Foreskin fibroblast (primary cell): ENCODE measurements at places on chromosomes 16 and 17.

DNA sequence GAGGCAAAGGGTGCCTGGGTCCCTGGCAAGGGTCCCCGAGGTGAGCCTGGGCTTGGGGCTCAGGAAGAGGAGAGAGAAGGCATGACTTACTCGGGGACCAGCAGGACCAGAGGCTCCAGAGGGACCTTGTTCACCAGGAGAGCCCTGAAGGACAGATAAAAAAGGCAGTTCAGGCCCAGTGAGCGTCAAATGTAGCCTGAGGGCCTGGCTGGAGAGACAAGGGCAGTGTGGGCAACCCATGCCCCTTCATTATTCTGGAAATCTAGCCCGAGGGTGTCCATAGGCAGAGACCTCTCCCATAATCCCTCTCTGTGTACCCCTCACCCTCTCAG, 14.1 kb downstream of the COL1A1 start:
- peak; percentile 67 for DNase-seq

GRCh38 chr16:12060751-12061150, 84.2 kb downstream of the SNX29 start:
- DNase-seq = no peak

DNA sequence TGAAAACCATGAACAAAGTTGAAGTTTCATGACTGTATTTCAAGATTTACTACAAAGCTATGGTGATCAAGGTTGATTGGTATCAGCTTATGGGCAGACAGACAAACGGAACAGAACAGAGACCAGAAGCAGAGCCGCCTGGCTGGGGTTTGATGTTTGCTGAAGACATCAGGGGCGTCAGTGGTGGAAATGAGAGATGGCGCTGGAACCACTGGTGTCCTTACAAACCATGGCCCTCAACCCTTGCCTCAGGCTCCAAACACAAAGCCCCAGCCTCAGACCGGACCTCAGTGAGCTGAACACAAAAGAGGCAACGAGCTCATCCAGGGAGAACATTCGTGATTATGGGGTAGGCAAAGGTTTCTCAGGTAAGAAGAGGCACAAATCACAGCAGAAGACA, 113.0 kb upstream of the METRNL start:
- DNase-seq = no peak

GRCh38 chr17:13560935-13561334, 40.8 kb downstream of the HS3ST3A1 start:
- DNase-seq = no peak

DNA sequence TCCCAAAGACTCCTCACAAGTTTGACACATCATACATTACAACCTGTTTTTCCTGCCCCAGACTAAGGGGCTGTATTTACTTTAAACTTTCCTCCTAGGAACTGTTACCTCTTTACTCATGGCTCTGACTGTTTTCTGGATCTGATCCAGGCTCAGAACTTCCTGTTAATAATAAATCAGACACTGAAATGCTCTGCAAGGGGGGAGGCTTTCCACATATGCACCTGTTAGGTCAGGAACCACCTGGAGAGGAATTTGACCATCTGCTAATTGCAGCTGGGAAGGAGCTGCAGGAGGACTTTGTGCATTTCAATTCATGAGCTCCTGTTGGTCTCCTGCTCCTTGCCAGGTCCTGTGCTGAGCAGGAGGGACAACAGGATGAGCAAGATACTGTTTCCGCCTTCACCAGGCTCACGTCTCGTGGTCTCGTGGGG, 476.9 kb upstream of the CDH5 start:
- DNase-seq = no peak

GRCh38 chr17:50194934-50195865, 6.2 kb downstream of the COL1A1 start:
- DNase-seq = peak; percentile 70

DNA sequence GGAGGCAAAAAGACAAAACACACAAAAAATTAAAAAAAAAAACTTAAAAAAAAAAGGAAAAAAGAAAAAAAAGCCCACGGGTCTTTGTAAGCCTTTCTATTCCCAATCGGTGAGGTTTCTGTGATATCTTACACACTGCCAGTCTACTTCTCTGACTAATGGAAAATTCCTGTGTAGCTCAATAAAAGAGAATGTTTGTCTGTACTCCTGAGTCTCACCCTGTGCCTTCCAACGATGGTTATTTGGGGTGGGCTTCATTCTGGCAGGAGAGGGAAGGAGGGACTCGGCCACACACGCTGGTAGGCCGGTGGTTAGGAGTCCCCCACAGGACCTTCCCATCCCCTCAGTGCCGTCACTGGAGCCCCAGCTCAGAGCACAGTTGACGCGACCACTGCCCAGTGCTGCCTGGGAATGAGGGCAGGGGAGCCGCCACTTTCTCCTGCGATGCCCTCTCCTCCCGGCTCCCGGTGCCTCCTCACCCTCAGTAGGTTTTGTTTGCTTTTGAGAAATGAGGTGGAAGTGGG, 68.0 kb downstream of the AMFR start:
- DNase-seq = peak; percentile 18

DNA sequence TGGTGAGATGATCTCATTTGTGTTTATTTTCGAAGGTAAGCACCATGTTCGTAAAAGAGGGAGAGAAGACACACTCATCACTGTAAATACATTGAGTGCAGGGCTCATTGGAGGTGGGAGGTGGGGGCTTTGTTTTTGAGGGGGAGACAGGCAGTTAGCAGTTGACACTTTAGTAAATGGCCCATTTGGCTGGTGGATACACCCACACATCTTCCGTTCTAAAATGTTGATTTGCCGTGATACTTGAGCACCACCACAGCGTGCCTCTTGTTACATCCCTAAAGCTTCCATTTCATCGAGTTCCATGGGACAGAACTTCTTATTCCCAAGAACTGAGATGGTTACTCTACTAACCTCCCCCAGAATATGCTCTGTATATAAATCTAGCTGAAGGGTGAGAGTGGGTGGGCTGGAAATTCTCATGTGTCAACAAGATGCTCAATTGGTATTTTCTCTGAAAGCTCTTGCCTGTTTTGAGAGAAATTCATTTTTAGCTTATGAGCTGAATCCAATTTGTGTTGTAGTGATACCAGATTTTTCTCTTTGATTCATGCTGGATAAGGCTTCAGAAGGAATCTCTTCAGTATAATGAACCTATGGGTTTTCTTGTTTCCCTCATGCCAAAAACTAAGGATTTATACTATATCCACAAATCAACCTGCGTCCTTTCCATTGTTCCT, 314.3 kb downstream of the RBFOX1 start:
- no peak for DNase-seq

DNA sequence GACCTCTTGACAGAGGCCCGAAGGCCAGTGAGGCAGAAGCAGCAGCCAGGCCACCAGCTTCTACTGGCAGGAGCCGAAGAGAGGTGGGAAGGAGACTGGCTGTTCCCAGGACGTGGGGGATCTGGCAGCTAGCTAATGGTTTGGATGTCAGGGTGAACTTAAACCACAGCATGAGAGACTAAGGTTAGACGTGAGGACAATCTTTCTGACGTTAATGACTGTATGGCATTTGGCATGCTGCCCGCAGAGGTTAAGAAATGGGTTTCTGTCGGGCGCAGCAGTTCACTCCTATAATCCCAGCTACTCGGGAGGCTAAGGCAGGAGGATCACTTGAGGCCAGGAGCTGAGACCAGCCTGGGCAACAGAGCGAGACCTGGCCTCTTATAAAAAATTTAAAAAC, 6.3 kb upstream of the KRT13 start:
- DNase-seq = no peak

DNA sequence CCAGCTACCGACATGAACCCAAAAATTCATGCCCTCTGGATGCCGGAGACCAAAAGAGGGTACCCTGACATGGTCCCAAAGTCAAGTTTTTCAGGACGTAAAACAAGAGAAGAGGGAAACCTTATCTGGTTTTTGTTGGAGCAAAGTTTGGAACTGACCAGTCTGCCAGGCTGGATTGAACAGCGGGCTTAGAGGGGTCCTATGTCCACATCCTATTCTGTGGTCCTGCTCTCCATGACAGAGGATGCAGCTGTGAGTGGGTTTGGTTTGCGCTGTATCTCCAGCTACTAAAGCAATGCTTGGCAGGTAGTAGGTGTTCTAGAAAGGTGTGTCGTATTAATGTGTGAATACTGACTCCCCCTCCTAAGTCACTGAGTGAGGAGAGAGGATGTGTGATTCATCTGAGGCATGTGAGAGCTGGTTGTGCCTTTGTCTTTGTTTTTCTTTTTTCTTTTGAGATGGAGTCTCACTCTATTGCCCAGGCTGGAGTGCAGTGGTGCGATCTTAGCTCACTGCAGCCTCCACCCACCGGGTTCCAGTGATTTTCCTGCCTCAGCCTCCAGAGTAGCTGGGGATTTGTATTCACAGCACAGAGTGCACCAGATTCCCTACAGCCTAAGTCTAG, 31.0 kb downstream of the PMM2 start:
- no peak for DNase-seq
